ENCODE measurements at places on chromosomes 11 and 22.

GRCh38 chr22:35614404-35614803, 2.7 kb downstream of the MB start:
- no peak for DNase-seq

GRCh38 chr11:706957-707816, 1.2 kb downstream of the EPS8L2 start:
- DNase-seq, result no peak

DNA sequence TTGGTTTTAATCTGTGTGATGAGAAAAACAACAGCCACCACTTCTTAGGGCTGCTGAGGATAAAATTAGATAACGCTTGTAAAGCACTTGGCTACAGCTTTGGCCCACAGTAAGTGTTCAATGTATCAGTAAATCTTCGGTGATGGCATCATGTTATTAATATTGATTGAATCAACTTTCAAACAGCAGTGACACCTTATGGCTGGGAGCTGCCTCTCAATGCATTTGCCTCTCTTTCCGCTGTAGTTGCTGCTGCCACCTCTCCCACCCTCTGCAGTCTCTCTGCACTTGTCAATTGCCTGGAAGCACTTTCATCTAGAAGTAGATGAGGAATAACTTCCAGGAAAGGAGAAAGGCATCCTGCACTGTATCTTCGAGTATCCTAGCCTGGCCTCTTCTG, 491.1 kb downstream of the OPCML start:
- no peak for DNase-seq

DNA sequence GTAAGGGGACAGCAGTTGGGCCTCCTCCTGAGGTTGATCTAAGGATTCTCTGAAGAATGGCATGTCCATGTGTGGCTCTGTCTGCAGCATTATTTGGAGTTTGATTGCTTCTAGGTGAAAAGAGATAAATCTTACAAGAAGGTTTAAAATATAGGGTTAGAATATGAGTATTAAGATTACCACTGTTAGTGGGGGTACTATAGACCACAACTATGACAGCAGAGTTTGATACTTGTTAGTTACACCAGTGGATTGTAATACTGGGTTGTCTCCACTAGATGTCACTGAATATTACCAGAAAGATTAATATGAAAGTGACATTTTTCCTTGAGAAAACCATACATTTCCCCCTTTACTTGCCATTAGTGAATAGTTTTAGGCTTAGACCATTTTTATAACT, 47.9 kb downstream of the ZNF280B start:
- DNase-seq, result no peak

- no peak for DNase-seq
These were observed 90.6 kb downstream of the PACS1 start for GRCh38 chr11:66160709-66161108.

- no peak for DNase-seq
These were observed 141.9 kb upstream of the TTC12 start for GRCh38 chr11:113172382-113172951.

DNA sequence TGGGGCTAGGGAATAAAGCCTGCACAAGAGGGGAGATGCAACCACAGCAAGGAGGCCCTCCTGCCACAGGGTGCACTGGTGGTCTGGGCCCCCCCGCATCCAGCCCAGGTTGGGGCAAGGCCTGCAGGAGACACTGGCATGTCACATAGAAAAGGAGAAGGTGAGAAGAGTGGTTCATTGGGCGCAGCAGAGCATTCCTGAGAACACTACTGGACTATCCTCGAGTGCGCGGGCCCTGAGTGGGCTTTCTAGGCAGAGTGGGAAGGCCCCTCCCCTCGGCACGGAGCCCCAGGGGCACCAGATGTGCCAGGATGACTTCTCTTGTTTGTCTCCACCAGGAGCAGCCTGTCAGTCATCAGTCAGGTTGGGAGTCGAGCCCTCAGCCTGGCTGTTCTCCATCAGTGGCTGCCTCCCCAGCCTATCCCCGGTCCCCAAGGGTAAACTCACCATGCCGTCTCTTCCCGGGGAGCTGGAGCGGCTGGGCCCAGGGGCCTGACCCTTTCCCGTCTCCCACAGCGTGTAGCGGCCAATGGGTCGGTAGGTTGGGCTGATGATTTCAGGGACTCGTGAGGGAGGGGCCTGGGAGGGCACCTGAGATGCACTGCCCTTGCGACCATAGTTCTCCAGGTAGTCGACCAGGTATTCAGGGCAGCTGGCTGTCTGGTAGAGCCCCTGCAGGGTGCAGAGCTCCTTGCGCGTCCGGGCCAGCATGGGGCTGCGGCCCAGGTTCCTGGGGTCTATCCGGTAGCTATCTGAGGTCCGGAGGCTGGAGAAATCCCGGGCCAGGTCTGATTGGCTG, 9.0 kb downstream of the USP2 start:
- DNase-seq, result no peak

DNA sequence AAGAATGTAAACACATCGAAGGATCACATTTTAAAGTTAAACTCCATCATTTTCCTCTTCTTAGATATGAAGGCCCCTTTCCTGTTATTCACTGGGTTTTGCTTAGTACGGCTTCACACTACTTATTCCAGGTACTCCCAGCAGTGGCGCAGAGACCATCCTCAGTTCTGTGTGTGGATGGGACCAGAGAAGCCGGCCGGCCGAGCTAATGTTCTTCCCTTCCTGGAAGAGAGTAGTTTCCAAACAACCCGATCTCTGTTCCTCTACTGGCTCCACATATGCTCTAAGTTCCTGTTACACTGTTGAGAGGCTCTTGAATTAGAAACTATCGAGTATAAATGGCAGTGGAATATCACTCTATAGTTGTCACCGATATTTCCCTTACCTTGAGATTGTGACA, 684 bp upstream of the NFRKB start:
- DNase-seq, result no peak

- no peak for DNase-seq
These were observed 33.6 kb downstream of the MUC5B start for GRCh38 chr11:1256257-1257045.

DNA sequence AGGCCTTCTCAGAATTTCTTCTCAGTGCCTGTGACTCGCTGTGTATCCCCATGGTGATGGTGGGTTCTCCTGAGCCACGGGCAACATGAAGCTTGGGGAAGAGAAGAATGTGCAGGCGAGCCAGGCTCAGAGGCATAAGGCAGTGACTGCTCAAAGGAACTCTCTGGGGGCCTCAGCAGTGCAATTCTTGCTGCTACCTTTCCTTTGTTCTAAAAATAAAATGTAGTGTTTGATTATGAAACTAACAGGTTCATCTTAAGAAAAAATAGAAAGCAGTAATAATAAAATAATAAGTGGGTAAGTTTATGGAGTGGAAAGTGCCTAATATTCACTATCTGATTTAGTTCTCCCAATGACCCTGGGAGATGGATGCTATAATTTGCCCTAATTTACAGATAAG, 46.7 kb downstream of the MEI1 start:
- DNase-seq, result no peak

DNA sequence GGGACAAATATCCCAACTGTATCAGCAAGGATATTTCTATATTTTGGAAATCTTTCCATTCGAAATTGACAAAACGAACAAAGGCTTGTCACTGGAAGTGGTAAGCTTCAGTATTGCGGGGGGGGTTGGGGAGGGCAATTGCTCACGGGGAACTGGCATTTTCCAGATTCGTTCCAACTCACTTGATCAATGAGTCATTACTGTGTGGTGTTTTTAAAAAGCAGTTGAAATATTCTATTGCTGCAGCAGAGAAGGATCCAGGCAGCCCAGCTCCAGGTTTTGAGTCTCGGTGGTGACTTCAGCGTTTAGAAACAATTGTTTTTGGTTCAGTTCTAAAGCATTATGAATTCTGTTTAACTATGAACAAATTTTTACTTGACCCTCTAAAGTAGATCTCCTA, 33.8 kb upstream of the FBLN1 start:
- no peak for DNase-seq

GRCh38 chr11:75445315-75445953, 12.4 kb upstream of the KLHL35 start:
- peak; percentile 63 for DNase-seq

DNA sequence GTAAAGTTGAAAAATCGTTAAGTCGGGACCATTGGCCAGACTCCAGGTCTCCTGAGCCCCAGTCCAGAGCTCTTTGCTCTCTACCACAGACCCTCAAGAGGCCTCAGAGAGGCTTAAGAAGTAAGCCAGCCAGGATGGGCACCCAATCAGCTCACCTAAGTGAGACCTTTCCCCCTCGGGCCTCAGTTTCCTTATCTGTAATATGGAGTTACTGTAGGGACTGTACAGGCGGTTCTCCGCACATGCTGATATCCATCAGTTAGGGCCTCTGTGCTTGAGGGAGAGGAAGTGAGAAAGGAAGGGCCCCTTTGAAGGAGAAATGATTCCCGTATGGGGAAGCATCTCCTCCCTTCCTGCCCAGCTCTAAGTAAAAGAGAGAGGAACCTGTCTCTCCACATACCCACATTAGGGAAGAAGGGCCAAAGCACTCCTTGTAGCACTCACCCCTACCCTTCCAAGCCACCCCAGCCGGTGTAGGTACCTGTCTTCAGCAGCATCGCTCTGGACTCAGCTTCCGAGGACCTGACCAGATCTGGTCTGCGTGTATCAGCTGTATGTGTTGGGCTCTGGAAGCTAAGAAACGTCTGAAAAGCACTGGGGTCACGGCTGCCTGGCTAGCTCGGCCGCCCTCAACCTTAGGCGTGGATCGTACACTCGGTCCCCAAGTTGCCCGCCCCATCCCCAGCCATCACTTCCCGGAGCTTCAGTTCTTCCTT, 653 bp downstream of the NAGA start:
- DNase-seq, result no peak

DNA sequence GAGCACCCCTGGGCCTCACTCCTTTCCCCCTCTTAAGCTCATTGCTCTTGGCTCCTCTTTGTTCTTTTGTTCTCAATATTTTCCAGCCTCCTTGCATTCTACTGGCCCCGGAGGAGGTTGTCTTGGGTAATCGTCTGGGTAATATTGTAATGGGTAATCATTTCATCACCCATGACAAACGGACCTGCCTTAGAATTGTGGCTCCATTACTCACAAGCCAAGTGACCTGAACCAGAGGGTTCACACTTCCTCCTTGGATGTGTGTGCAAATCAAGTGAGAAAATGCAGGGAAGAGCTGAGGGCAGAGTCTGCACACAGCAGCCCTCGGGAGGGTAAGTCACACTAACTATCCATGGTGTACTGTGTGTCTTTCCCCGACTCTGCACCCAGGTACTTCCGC, 305.0 kb downstream of the BUD13 start:
- DNase-seq, result no peak

Data from hindlimb muscle (tissue), 1 donor.